LNCaP clone FGC (cell line): ENCODE measurements at places on chromosomes 6 and 20.

DNA sequence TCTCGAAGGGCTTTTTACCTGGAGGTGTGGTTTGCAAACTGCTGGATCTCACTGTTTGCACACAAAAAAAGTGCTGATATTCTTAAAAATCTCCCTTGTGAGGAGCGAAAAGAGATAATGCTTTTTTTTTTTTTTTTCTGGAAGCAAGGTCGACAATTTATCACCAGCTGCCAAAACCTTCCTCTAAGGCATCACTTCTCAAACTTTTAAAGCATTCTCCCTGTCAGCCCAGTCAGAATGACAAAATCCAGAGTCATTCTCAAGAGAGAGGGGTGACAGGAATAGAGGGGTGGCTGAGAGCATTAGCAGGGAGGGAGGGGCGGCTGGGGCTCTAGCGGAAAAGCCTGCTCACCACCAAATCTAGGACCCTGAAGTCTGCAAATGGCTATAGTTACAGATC lies 137.2 kb upstream of the ARMC2 start:
- DNase-seq, result no peak

- DNase-seq, result no peak
Measured at GRCh38 chr20:13322198-13322597, 101.1 kb downstream of the ISM1 start.

GRCh38 chr20:46434597-46434996 lies 28.2 kb upstream of the ELMO2 start:
- no peak for DNase-seq

GRCh38 chr20:32988008-32988407 lies 16.2 kb downstream of the SUN5 start:
- DNase-seq, result no peak

DNA sequence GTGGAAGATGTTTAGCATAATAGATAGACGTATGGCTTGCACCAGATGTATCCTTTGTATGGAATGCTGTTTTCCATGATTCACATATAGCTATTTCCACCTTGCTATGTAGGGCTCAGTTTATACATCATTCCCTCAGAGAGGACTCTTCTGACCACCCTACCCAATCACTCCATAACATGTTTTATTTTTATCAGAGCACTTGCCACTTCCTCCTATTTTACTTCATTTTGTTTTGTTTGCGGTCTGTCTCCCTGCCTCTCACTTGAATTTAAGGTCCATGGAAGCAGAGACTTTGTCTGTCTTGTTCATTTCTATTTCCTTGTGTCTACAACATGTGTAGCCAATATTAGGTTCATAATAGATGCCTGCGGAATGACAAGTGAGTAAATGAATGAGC lies 266.9 kb upstream of the CITED2 start:
- no peak for DNase-seq

DNA sequence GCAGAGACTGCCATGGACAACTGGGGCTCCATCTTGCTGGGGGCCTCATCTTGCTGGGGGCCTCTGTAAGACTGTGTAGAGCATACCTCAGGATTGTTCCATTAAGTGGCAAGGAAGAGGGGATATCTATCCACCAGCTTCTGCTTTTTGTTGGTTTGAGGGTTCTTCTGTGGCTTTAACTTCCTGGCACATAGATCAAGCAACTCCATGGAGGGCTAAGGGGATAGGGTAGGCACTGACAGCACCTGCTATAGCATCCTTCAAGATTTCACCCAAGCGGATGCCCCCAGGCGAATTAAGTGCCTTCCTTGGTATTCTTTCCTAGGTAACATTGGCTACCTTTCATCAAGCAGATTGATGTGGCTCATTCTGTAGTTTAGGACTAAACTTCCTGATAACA lies 3.8 kb upstream of the LRRN4 start:
- DNase-seq, result no peak

GRCh38 chr20:48282591-48283228 lies 497.4 kb upstream of the SULF2 start:
- no peak for DNase-seq

- DNase-seq, result no peak
Measured at GRCh38 chr6:144364208-144364720, 79.1 kb downstream of the UTRN start.

DNA sequence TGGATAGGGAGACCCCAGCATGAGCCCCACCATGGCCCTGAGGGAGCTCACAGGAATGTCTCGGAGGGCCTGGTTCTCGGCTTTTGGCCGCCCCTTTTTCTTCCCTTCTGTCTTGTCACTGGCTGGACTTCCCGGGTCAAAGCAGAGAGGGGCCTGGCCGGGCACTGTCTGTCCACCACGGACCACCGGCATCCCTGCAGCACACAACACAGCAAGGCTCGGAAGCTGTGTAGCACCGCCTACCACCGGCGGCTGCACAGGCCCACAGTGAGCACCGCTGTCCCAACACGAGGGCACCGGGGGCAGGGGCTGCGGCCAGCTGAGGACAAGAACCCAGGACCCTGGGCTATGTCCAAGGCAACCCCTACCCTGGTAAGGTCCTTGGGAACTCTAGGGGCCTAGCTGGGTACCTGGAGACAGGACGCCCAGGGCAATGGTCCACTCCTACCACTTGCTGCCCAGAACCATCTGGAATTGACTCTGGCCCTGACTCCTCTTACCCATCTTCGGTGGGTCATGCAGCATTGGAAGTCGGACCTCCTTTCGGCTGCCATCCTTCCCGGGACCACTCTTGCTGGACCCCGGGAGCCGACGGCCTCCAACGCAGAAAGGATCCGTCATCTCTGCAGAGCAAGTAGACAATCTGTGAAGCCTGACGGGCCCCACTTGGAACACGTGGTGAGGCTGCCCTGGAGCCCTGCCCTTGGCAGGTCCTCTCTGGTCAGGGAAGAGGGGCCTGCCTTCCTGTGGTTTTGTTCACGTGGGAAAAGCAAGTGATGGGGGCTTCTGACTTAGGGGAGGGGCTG lies 2.2 kb downstream of the ZNF512B start:
- no peak for DNase-seq

- DNase-seq, result no peak
Measured at GRCh38 chr6:104409913-104410312, 449.8 kb downstream of the HACE1 start.

GRCh38 chr20:57594092-57594951 lies 25.9 kb downstream of the ZBP1 start:
- DNase-seq, result no peak

DNA sequence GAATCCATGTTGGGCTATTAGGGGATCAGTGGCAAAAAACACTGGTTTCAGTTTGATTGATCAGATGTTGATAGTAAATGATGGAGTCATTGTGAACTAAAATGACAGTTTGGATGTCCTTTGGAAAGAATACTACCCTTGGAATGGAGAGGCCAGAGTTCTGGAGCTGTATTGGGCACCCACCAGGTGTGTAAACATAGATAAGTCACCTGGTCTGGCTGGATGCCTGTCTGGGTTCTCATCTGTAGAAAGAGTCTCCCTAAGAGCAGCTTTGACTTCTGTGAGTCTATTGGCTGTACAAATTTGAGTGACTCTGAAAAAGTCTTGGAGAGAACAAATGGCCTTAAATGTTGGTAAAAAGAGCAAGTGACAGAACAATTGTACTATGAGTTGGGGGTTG lies 115.0 kb downstream of the SCP2D1 start:
- no peak for DNase-seq
